ENCODE measurements at places on chromosomes 13 and 19. TPM values are rescaled to one million over a fixed set of nuclear protein-coding genes. Genes with fewer than 3 reads are reported as not detected.

Gene CGB8
- 3.0 TPM for total RNA-seq

Gene SLC6A16
- total RNA-seq = 1.3 TPM

Gene C1QTNF9B
- total RNA-seq = not detected

Gene C5AR1
- total RNA-seq = 2.5 TPM

Gene SEMA6B
- 5.0 TPM for total RNA-seq

Gene NFIX
- total RNA-seq = 3.6 TPM

Gene EID2
- 45.5 TPM for total RNA-seq

Gene CLDN10
- 0.22 TPM for total RNA-seq

Gene FAM216B
- not detected for total RNA-seq

Gene IRGC
- not detected for total RNA-seq

Gene APOC1
- 113 TPM for total RNA-seq

Gene LRFN3
- total RNA-seq = 21.9 TPM

Gene ATP7B
- 2.7 TPM for total RNA-seq

Gene ZNF44
- total RNA-seq = 0.82 TPM

Gene SERPINE3
- not detected for total RNA-seq

Gene ZNF491
- not detected for total RNA-seq

Gene APOE
- 10.6 TPM for total RNA-seq

Gene DBP
- total RNA-seq = 1.9 TPM

Gene IFNL3
- not detected for total RNA-seq

Gene FFAR3
- total RNA-seq = not detected

Gene KRTDAP
- not detected for total RNA-seq

Gene SGCG
- not detected for total RNA-seq

Gene ZNF85
- 0.13 TPM for total RNA-seq

Gene S1PR4
- total RNA-seq = 0.14 TPM

Gene IGSF23
- total RNA-seq = 0.53 TPM

Gene ZNF575
- 1.9 TPM for total RNA-seq

Gene ZNF724
- total RNA-seq = 0.63 TPM

Gene NLRP11
- 0.01 TPM for total RNA-seq

Gene ARRDC2
- 61.7 TPM for total RNA-seq

Gene KCNJ14
- 1.2 TPM for total RNA-seq

Gene NTF4
- 0.72 TPM for total RNA-seq

Gene CEACAM16
- 0.13 TPM for total RNA-seq

Gene CBLC
- not detected for total RNA-seq

Gene EGLN2
- total RNA-seq = 98.4 TPM

Gene PLVAP
- total RNA-seq = not detected

Gene ZNF135
- total RNA-seq = not detected

Gene ICAM5
- 0.91 TPM for total RNA-seq

Gene FUZ
- total RNA-seq = 15.3 TPM

Gene AXL
- total RNA-seq = 94.1 TPM

Gene ANKLE1
- total RNA-seq = 0.41 TPM

Gene TEAD2
- total RNA-seq = 17.3 TPM

Gene CLPTM1
- total RNA-seq = 176 TPM

Gene PRR22
- 2.5 TPM for total RNA-seq

Gene RFC3
- total RNA-seq = 30.3 TPM
